ENCODE measurements at places on chromosomes 12 and 14.
A peak's percentile ranks its signal among the peaks of the same experiment; 100 is the strongest.

DNA sequence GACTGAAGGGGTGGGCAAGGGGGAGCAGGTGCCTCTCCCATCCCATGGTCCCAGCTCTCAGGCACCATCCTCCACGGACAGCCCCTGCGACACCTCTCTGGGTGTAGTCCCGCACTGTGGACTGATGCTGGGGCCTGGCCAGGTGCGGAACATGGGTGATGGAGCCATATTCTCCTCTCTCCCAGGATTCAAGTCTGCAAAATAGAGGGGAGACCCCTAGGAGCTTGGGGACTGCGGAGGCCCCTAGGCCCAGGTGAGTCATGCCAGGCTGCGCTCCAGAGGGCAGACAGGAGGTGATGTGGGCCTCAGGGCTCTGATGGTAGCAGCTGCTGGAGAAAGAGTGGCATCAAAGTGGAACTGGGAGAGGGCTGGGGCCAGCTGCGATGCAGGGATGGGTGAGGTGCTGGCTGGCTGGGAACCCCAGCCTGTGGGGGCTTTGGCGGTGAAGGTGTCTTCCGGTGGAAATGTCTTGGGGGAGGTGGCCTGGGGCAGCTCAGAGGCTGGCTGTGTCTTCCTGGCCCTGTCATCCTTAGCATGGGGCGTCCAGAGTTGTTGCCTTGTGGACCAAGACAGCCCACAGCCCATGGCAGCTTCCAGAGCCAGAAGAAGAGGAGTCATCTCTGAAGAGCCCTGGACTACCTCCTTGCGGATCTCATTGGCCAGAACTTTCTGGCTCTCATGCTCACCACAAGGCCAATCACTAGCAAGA is 149.1 kb downstream of the KIF26A start:
- DNase-seq = no peak

DNA sequence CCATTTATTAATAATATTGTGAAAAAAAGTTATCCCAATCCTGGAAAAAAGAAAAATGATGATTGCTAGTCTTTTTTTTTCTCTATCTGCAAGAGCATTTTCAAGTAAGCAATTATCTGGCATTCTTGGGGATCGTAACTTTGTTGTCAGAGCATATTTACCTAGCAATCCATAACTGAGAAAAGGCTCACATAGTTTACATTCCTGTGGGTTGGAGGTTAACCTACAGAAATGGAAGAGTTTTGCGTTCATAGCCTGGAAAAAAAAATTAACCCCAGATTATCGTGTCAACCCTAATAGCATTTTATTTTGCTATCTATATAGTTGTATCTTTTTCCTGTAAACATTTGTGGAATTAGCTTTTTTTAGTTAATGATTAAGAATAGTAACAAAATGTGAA is 292.3 kb downstream of the DAD1 start:
- DNase-seq = peak; percentile 14

GRCh38 chr14:61472801-61473376 is 151.5 kb downstream of the PRKCH start:
- no peak for DNase-seq

DNA sequence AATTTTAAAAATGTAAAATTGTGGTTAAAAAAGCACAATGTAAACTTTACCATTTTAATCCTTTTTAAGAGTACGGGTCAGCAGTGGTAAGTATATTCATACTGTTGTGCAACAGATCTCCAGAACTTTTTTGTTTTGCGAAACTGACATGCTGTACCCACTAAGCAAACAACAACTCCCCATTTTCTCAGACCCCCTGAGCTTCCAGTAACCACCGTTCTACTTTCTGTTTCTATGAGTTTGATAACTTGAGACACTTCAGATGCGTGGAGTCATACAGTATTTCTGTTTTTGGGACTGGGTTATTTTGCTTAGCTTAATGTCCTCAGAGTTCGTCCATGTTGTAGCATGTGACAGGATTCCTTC is 38.0 kb downstream of the CHST11 start:
- DNase-seq = peak; percentile 21

DNA sequence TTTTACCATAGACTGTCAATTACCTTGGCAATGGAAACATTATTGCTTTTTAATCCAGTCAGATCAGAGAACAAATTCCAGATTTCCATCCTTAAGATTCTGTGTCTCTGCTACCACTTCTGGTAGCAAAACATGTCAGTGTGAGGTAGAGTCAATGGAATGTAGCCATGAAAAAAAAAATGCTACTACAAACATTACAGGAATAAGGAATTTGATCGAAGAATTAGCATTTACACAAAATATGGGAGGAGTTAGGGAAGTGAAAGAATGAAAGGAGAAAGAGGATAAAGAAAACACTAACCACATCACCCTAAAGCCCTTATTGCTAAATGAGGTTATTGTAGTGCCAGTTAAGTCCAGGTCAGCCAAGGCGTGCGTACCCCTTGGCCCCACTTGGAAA is 9.2 kb downstream of the MED21 start:
- no peak for DNase-seq

- no peak for DNase-seq
These were observed 30.3 kb upstream of the WDR89 start for GRCh38 chr14:63671987-63672386.

DNA sequence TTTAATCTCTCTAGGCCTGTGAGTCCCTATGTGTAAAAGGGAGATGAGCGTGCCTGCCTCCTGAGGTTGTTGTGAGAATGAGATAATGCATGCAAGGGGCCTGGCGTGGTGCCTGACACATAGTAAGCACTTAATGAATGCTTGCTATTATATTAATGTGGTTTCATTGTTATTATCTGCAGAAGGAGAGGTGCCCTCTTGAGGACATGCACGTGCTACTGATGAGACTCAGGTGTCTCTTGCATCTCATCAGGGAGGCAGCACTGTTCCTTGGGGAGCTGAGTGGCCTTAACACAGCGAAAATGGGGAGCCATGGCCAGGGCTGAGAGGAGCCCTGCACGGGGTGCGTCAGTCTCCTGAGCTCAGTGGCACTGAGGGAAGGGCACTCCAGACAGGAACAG is 29.9 kb upstream of the BCDIN3D start:
- DNase-seq = peak; percentile 16

DNA sequence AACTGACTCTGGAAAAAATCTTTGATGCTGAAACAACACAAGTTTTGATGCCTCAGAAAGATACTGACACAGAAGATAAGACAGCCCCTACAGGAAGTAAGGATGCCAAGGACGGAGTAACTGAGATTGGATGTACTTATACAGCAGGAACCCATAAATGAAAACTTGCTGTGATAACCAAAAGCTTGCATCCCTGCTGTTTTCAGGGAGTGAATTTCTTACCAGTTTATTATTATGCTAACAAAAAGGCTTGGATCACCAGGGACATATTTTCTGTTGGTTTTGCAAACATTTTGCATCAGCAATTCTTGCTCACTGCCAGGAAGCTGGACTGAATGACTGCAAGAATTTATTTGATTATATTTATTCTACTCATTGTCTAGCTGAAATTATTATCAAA is 197.7 kb downstream of the NAV3 start:
- DNase-seq = no peak

DNA sequence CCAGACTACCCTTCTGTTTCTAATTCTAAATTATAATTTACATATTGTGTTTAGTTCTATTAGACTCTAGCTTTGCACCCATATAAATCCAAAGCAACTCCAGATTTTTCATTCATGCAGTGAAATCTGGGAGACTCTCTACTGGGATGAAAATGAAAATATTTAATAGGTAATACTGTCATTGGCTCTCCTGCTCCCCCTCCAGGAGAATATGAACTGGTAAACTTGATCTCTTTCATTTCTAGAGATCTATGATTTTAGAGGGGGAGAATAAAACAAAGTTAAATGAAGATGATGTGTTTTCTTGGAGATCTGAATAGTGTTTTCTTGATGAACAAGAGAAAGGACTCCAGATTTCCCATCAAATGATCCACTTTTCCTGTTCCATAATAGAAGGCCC is 104.3 kb upstream of the TMCC3 start:
- peak; percentile 15 for DNase-seq

All from myocyte (in vitro differentiated cells).